ENCODE measurements at places on chromosomes 12 and 14.

- DNase-seq = no peak
Measured at GRCh38 chr12:51863933-51864832, 15.7 kb upstream of the FIGNL2 start.

- DNase-seq = no peak
Measured at GRCh38 chr12:75666939-75667334, 155.5 kb upstream of the KRR1 start.

GRCh38 chr14:65476942-65477318 is 64.4 kb downstream of the FUT8 start:
- DNase-seq = no peak

DNA sequence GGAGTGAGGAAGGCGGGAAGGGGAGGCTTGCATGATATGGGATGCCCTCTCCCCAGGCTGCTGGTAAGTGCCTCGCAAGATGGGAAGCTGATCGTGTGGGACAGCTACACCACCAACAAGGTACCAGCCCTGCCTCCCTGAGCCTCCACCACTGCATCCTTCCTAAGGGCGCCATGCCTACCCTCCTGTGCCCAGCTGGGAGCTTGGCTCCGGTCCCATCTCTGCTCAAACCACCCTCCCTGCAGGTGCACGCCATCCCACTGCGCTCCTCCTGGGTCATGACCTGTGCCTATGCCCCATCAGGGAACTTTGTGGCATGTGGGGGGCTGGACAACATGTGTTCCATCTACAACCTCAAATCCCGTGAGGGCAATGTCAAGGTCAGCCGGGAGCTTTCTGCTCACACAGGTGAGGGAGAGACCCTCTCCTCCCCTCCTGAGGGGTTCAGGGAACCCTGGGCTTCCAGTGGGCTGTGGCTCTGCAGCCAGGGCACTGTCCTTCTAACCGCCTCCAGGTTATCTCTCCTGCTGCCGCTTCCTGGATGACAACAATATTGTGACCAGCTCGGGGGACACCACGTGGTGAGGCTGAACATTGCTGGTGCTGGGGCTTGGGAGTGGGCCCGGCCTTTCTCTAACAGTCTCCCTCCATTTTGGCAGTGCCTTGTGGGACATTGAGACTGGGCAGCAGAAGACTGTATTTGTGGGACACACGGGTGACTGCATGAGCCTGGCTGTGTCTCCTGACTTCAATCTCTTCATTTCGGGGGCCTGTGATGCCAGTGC is 2.6 kb downstream of the GNB3 start:
- no peak for DNase-seq

- DNase-seq = no peak
Measured at GRCh38 chr12:58313091-58313855, 371.9 kb downstream of the ATP23 start.

DNA sequence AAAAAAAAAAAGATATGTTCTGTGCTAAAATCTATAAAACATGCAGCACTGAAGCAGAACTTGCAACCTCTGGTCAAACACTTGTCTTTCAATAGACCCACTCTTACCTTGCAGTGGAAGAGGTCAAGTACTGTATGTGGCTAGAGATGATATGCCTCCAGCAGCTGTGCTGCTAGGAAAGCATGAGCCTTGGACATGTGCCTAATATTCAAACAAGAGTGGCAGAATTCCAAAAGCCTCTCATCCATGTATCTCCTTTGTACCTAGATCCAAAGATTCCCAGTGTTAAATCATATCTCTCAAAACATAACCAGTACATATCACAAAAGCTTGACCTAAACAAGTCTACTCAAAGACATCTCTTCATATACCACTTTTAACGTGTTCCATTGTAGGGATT is 105.0 kb upstream of the CPNE8 start:
- DNase-seq = no peak

GRCh38 chr14:68441542-68441941 is 351.3 kb downstream of the ZFP36L1 start:
- no peak for DNase-seq

DNA sequence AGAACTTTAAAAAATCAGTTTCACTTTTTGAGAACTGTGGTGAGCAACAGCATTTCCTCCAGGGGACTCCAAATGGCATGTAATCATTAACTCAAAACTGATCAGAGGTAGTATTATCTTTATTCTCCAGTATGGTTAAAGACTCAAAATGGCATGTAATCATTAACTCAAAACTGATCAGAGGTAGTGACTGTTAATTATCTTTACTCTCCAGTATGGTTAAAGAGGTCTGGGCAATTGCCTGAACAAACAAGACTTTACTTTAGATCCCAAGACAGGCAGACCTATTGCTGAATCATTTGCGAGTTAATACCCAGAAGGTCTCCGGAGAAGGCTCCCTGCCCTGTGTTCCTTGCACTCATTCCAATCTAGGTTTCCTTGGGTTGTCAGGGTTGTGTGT is 6.6 kb upstream of the ACADS start:
- no peak for DNase-seq

- no peak for DNase-seq
Measured at GRCh38 chr14:89379891-89380820, 36.9 kb downstream of the FOXN3 start.

GRCh38 chr14:102671410-102671809 is 79.0 kb downstream of the RCOR1 start:
- DNase-seq = no peak

- DNase-seq = no peak
Measured at GRCh38 chr12:111309584-111309983, 59.3 kb downstream of the PHETA1 start.

GRCh38 chr12:104704224-104704779 is 247.6 kb downstream of the CHST11 start:
- DNase-seq = no peak

DNA sequence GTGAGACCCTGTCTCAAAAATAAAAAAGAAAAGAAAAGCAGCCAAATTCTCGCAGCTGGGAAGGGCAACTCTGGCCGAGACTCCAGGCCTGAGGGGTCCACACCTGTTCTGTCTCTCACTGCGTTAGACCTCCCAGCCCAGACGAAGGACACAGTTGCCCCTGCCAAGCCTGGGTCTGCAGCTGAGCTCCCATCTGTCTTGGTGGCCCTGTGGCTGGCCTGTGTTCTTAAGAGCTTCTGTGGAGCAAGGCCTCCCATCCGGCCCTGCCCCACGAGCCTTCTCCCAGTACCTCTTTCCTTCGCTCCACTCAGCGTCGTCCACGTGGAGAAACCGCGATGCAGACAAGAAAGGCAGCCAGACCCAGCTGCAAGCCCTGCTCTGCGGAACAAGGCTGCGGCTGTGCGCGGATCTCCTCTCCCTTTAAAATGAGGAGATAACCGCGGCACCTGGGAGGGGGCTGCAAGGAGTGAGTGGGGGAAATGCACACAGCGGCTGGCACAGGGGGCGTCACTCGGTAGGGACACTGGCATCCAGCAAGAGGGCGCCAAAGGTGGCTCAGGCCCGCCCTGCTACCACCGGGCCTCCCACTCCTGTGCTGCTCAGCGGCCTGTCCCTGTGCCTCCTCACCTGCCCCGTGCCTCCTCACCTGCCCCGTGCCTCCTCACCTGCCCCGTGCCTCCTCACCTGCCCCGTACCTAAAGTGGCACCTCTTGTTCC is 42.4 kb downstream of the LRRC74A start:
- DNase-seq = no peak

GRCh38 chr12:27343255-27344000 is 10.8 kb downstream of the BMAL2 start:
- DNase-seq = no peak

- DNase-seq = no peak
Measured at GRCh38 chr14:70665448-70666360, 24.0 kb downstream of the TTC9 start.

GRCh38 chr12:23008623-23009022 is 383.7 kb downstream of the ETNK1 start:
- no peak for DNase-seq

- peak; percentile 37 for DNase-seq
Measured at GRCh38 chr12:110079477-110080400, 31.4 kb upstream of the C12orf76 start.

DNA sequence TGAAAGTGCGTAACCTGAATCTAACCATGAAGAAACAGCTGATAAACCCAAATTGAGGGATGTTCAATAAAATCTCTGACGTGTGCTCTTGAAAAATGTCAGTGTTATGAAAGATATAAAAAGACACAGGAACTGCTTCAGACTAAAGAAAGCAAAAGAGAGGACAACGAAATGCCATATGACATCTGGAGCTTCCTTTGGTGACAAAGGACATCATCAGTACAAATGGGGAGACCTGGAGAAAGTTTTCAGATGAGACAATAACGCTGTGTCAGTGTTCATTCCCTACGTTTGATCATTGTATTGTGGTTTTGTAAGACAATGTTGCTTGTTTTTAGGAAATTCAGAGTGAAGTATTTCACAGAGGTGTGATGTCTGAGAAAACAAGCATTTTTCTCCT is 125.9 kb upstream of the MAP1LC3B2 start:
- DNase-seq = no peak

DNA sequence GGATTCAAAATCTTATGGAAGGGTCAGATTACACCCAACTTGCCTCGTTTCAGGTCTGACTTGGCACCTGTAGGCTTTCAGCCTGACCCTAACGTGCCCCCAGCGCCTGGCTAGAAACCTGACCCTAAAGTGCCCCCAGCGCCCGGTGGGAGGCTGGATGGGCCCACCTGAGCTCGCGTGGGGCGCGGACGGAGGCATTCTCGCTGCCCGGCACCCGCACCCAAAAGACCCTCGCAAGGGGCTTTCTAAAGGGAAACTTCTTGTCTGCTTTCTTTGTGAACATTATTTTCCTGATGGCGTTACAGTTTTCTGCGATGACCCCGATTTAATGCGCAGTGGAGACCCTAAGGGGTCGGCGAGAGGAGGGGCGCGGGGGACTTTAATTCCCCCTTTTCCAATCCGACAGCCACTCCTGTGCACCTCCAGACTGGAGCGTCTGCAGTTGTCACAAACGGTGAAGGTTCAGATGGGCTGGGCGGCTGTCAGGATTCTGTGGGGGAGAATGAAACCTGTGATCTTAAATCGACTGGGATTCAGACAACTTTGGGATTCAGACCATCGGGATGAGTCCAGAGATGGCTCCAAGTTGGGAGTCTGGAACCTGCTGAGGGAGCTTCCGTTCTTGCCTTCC is 751 bp upstream of the HRK start:
- no peak for DNase-seq

Measured in stimulated activated CD8-positive, alpha-beta memory T cell treated with anti-CD3 and anti-CD28 coated beads, Interleukin-4, amount 100 ng/mL, for 4 hours (primary cell).